ENCODE measurements at places on chromosomes 13 and 19. TPM values are rescaled to one million over a fixed set of nuclear protein-coding genes. Genes with fewer than 3 reads are reported as not detected.

DNA sequence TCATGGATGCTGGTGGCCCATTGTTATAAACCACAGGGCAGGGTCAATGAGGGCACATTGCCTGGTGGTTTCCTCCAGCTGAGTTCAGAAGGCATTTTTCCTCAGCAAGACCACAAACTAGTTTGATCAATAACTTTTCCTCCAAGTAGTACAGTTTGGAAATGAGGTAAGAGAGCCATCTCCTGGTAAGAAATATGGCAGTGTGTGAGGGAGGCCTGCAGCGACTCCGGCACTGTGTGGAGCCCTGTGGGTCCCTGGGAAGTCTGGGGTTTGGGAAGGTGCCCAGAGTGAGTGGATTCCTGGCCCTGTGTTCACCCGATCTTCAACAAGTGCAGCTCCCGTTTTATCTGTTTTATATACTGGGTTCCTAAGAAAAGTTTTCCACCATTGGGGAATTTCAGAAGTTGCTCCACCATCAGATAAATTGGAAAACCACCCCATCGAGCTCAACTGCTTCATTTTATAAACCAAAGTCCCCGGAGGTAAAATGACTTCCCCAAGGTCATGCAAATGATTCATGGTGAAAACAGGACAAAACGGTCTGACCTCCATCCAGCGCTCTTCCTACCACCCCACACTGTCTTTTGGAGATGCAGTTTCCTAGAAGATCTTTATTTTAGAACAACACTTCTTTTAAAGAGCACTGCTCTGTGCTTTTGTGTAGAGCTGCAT, 148.4 kb downstream of the KATNAL1 start:
- no peak for DNase-seq

- DNase-seq: no peak
These were observed 138.5 kb upstream of the TMTC4 start for GRCh38 chr13:100812982-100813584.

GRCh38 chr19:16217716-16218451, 20.2 kb downstream of the AP1M1 start:
- no peak for DNase-seq

The ZNF835 gene
- total RNA-seq: 5.6 TPM

The NLRP12 gene
- 0.20 TPM for total RNA-seq

- DNase-seq: no peak
These were observed at the start of gene IPO5 for GRCh38 chr13:97953376-97953970. Gene IPO5 (plus strand): TSS chr13:97953675. CDS start chr13:97976697, 23,022 bp downstream.

- DNase-seq: no peak
These were observed 283.0 kb downstream of the DNAJC15 start for GRCh38 chr13:43306372-43306771.

DNA sequence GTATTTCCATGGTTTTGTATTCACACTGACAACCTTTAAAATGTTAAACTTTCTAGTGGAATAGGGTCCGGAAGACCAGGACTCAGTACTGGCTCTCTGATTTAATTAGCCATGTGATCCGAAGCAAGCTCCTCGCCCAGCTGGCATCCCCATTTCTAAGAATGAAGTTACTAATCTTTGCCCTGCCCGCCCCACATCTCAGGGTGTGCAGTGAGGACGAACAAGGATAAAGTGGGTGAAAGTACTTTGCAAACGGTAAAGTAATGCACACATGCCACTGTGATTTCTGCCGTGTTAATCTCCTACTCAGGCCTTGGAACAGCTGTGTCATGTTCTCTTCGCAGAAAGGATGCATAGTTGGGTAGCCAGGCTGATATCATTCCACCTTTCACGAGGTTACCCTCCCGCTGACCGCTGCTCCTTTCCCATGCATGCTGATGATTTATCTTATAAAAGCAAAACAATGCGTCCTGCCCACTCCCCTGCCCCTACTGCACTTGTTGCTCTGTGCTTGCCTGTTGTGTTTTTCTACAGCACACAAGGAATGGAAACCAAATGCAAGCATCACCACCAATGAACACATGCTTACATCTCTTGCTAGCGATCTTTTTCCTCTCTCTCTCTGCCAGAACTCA, 539.0 kb downstream of the EFNB2 start:
- no peak for DNase-seq

DNA sequence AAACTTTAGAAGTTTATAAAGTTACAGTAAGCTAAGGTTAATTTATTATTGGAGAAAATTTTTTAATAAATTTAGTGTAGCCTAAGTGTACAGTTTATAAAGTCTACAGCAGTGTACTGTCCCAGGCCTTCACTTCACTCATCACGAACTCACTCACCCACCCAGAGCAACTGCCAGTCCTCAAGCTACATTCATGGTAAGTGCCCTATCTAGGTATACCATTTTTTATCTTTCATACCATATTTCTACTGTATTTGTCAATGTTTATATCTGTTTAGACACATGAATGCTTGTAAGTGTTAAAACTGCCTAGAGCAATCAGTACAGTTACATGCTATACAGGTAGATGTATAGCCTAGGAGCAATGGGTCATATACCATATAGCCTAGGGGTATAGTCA, 12.5 kb downstream of the INTS6 start:
- DNase-seq: no peak

- peak; percentile 13 for DNase-seq
These were observed 4.8 kb upstream of the ECH1 start for GRCh38 chr19:38836159-38836982.

- no peak for DNase-seq
These were observed 4.3 kb downstream of the TBC1D17 start for GRCh38 chr19:49881672-49882394.

GRCh38 chr19:57099199-57099661, 20.6 kb upstream of the USP29 start:
- peak; percentile 87 for DNase-seq

- DNase-seq: no peak
These were observed 595.8 kb downstream of the PCDH9 start for GRCh38 chr13:66634384-66634783.

DNA sequence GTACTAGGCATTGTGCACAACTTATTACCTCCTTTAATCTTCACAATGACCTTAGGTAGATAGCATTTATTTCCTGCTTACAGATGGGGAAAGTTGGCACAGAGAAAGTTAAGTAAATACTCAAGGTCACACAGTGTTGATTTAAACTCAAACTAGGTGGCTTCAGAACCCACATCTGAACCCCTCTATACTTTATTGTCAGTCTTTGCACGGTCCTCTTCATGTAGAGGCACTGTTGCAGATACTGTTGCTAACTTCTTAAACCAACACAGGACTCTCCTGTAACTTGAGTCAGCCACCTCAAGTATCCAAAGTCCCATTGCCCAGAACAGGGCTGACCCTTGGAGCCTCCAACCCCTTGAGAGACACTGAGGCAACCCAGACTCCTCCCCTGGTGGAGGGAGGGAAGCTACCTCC, 48.8 kb downstream of the FRY start:
- DNase-seq: no peak

- DNase-seq: peak; percentile 55
These were observed 6.6 kb upstream of the FLT1 start for GRCh38 chr13:28501547-28501946.

GRCh38 chr13:93227878-93228642, 1.5 kb downstream of the GPC6 start:
- DNase-seq: peak; percentile 81

- DNase-seq: no peak
These were observed 252.8 kb downstream of the RFC3 start for GRCh38 chr13:34070544-34071303.

- no peak for DNase-seq
These were observed 865 bp upstream of the CRLF1 start for GRCh38 chr19:18607226-18608101.

DNA sequence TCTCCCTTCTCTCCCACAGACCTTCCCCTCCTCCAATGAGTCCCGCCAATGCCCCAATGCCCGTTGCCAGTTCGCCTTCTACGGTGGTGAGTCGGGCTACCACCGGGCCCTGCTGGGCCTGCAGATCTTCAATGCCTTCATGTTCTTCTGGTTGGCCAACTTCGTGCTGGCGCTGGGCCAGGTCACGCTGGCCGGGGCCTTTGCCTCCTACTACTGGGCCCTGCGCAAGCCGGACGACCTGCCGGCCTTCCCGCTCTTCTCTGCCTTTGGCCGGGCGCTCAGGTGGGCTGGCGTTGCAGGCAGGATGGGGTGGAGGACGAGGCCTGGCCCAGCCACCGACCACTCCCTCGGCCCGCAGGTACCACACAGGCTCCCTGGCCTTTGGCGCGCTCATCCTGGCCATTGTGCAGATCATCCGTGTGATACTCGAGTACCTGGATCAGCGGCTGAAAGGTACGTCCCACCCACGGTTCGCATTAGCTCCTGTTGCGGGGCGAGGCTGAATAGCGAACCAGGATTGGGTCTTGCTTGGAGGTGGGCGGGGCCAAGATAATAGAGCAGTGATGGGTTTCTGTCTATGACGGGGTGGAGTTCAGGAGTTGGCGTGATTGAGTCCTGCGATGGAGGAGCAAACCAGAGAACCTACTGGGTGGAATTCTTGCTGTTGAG, 11.1 kb downstream of the SLC44A2 start:
- DNase-seq: peak; percentile 68

- DNase-seq: no peak
These were observed 992 bp upstream of the ADGRE1 start for GRCh38 chr19:6886277-6886897.

The FGF22 gene
- total RNA-seq: 0.34 TPM

DNA sequence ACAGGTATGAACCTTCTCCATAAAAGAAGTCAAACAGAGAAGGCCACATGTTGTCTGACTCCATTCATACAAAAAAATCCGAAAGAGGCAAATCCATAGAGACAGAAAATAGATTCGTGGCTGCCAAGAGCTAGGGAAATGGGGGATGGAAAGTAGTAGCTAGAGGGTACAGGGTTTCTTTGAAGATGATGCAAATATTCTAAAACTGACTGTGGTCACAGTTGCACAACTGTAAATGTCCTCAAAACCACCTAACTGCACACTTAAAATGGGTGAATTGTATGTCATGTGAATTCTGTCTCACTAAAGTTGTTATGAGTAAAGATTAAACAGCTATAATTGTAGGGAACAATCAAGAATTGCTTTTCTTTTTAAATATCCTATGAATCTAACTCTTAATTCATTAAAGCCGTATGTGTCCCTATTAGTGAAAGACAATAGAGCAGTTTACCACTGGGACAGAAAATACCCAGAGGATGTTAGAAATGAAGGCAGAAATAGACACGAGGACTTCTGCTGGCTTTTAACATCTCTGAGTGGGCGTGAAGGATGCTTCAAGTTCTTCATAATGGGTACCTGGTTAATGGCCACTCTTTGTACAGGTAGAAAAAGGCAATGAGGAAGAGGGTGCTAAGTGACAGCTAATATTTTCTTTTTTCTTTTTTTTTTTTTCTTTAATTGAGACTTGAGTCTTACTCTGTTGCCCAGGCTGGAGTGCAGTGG, 21.2 kb downstream of the INSR start:
- DNase-seq: no peak

DNA sequence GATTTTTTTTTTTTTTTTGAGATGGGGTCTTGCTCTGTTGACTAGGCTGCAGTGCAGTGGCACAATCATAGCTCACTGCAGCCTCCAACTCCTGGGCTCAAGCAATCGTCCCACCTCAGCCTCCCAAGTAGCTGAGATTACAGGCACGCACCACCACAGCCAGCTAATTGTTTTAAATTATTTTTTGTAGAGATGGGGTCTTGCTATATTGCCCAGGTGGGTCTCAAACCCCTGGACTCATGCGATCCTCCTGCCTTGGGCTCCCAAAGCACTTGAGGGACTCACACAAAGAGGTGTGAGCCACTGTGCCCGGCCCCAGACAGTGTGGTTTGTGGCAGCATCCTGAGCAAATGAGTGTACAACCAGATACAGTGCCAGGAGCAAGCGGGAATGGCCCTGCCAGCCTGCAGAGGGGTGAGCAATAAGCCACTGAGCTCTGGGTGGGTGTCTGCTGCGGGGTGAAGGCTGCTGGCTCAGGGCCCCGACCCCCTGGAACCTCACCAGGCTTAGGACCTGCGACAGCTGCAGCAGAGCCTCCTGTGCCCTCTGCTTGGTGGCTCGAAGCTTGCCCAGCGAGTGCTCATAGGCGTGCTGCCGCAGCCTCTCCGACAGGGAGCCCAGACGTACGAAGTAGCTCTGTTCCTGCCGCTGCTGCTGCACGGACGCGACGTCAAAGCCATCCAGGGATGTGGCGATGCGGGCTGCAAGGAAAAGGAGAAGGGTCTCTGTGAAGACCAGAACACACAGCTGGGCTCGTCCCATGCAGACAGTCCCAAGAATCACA, 15.9 kb upstream of the TICAM1 start:
- DNase-seq: no peak

DNA sequence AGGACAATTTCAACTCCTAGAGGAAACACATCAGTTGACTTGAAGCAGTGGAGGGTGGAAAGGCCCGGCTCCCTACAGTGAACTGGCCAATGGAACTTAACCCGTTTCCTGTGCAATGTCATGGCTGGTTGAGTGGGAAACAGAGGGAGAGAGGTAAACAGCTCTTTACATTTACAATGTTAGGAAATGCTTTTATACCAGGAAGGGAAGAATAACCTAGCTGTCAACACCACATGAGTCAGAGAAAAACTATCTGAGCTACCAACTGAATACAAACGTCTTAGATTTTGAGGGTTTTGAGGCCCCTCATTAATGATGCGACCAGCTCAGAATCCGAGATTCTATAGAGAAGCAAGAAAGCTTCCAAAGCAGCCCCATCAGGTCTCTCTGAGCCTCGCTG, 36.7 kb downstream of the CARD8 start:
- DNase-seq: no peak

- DNase-seq: no peak
These were observed 58.7 kb downstream of the DPY19L3 start for GRCh38 chr19:32464279-32464678.

The ABHD13 gene
- 7.2 TPM for total RNA-seq

GRCh38 chr19:1274081-1274851, 1.1 kb upstream of the FAM174C start:
- no peak for DNase-seq

GRCh38 chr13:46150134-46150693, 31.8 kb downstream of the LCP1 start:
- DNase-seq: no peak

The ZFR2 gene
- total RNA-seq: 0.54 TPM

The RPL36 gene
- total RNA-seq: 488 TPM

GRCh38 chr19:13610039-13610691, 103.9 kb upstream of the CACNA1A start:
- no peak for DNase-seq

DNA sequence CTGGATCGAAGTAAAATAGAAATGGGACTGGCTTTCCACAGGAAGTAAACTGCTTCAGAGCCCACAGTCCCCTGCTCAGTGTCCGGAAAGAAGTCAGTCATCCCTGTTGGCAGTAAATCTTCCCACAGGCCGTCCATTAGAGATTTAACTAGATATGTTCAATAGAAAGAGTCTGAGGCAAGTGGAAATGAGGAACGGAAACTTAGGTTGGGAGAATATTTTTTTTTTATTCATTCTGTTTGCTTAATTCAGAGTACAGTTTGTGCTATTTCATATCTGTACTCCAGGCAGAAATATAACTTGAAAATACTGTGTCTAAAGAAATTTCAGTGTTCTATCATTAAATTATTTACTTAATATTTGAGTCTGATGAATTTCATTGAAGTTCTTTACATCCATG, 22.7 kb downstream of the SLC25A15 start:
- DNase-seq: no peak
